ENCODE measurements at places on chromosomes 6 and 20. TPM values are rescaled to one million over a fixed set of nuclear protein-coding genes. Genes with fewer than 3 reads are reported as not detected.

GGTLC1 gene
- total RNA-seq, result not detected

ADAM33 gene
- 7.0 TPM for total RNA-seq

AKAP12 gene
- total RNA-seq, result 65.0 TPM

- H3K27me3 ChIP-seq, result no peaks in the 10 kb centered on the region
- H3K4me1 ChIP-seq, result no peaks in the 10 kb centered on the region
- no peaks in the 10 kb centered on the region for H3K36me3 ChIP-seq
- H3K27ac ChIP-seq, result no peak overlapping the region
- H3K4me3 ChIP-seq, result no peak overlapping the region
Observed at GRCh38 chr20:23434521-23435313, 4.8 kb upstream of the CSTL1 start.

DNA sequence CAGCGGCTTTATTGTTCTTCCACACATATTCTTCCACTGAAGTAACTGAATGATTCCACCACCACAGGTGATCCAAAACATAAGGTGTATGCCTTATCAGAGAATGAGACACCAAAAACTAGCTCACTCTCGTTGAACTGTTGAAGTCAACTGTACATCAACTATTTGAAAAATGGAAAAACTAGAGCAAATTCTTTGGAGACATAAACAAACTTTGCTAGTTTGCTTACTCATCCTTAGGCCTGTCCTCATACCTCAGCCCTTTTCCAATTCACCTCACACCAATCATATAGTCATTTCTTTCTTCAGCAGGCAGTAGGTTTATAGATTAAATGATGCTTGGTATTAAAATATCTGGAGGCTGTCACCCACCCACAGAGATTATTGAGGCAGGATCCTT, 77.1 kb upstream of the RNF217 start:
- peaks cover 62% of the 10 kb centered on the region for H3K4me1 ChIP-seq
- no peak overlapping the region for H3K27ac ChIP-seq
- no peaks in the 10 kb centered on the region for H3K27me3 ChIP-seq

GRCh38 chr20:17524560-17524959, 6.6 kb downstream of the BFSP1 start:
- H3K27ac ChIP-seq, result no peak overlapping the region
- peaks cover 3% of the 10 kb centered on the region for H3K27me3 ChIP-seq
- no peak overlapping the region for H3K4me3 ChIP-seq
- H3K4me1 ChIP-seq, result peaks cover 5% of the 10 kb centered on the region

- H3K4me3 ChIP-seq, result no peak overlapping the region
- peaks cover 13% of the 10 kb centered on the region for H3K4me1 ChIP-seq
- H3K27ac ChIP-seq, result no peak overlapping the region
Observed at GRCh38 chr6:25971187-25971821, 8.7 kb downstream of the TRIM38 start.

DNA sequence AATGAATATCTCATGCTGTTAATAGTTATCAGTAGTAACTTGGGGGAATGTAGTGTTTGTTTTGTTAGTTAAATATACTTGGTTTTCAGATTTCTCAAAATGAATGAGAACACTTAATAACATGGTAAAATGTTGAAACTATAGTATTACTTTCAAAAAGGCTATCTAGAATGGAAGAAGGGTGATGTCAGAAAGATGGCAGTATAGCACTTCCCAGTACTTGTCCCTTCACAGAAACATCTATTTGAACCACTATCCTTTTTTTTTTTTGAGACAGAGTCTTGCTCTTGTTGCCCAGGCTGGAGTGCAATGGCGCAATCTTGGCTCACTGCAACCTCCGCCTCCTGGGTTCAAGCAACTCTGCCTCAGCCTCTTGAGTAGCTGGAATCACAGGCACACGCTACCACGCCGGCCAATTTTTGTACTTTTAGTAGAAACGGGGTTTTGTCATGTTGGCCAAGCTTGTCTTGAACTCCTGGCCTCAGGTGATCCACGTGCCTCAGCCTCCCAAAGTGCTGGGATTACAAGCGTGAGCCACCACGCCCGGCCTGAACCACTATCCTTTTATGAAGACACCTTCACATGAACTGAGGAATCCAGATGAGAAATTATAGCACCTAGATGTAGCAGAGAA, 4.7 kb upstream of the ECHDC1 start:
- H3K27ac ChIP-seq, result no peak overlapping the region
- DNase-seq, result no peak
- peaks cover 17% of the 10 kb centered on the region for H3K4me1 ChIP-seq
- H3K27me3 ChIP-seq, result no peaks in the 10 kb centered on the region
- H3K36me3 ChIP-seq, result peaks cover 20% of the 10 kb centered on the region
- H3K4me3 ChIP-seq, result no peak overlapping the region
